ENCODE measurements at places on chromosomes 5 and 9.

DNA sequence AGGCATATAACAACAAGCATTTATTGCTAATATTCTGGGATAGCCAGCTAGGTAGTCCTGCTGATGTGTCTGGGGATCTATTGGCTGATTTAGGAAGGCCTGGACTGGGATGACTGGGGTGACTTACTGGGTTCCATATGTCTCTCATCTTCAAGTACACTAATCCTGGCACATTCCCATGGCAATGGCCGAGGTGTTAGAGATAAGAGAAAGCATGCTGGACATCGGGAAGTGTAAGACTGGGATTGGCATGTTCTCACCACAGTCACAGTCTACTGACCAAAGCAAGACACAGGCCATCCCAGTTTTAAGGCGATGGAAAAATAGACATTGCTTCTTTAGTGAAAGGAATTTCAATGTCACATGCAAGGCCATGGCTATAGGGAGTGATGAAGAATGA is 29.7 kb downstream of the F2R start:
- DNase-seq = no peak

DNA sequence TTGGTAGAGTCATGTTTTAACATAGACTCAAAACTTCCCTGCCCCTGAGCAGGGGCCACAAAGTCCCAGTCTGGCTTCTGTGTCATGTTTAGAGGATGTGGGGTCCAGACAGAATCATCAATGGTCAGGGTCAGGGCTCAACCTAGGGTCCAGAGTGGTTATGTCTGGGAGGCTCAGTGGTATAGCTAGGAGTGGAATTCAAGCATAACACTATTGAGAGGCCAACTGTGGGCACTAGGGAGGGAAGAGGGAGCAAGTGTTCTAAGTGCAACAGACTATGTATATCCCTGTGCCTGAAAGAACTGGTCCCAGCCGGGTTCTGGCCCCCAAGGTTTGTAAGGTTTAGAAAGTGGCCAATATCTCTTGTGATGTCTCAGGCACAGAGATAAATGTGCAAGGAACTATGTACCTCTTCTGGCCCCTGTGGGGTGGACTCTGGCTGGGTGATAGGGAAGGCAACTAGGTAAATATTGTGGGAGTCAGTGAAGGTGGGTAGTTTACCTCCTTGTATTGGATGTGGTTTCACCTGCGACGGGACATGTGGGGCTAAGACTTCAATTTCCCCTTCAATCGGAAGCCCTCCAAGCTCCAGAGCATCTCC is 14.0 kb downstream of the MYORG start:
- no peak for DNase-seq

GRCh38 chr5:63170486-63170885 is 591.9 kb downstream of the LRRC70 start:
- no peak for DNase-seq

DNA sequence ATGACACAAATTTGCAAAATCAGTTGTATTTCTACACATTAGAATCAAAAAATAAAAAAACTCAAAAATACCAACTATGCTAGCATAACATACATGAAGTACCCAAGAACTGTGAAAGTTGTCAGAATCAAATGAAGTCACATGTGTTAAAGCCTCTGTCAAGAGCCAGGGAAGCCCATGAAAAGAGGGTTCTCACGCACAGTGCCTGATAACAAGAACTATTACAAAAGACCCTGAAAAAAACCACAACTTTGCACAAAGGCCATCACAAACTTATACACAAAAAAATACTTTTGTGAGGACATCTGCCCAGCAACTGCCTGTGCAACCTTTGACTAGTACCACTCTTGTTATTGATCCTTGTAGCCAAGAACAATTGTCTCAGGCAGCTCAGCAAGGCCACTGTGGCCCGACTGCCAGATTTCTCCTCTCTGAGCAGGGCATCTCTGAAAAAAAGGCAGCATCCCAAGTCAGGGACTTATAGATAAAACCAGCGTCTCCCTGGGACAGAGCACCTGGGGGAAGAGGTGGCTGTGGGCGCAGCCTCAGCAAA is 28.9 kb upstream of the HNRNPA0 start:
- DNase-seq = no peak

GRCh38 chr9:135607401-135608293 is 31.7 kb downstream of the GLT6D1 start:
- DNase-seq = no peak

- DNase-seq = peak; percentile 44
Observed at GRCh38 chr5:132962429-132963021, 909 bp downstream of the AFF4 start.

DNA sequence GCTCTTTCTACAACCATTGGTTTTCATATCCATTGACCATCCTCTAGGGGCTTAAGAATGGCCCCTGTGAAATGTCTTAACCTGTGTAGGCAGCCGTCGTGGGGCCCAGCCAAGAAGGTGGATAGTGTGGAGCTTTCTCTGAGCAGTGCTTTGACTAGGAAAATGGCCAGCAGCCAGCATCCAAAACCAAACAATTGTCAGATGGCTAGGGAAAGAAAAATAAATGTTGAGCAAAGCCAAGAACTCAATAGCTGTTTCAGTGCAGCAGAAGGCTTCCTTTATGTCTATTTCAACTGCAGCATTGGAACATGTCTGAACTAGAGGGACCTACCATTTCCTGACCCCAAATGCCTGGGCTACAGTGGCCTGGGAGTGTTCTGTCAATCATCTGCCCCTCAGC is 374.9 kb downstream of the TLE4 start:
- no peak for DNase-seq

Data from body of pancreas (tissue), 4 donors.